ENCODE measurements at places on chromosomes 4 and X. TPM values are rescaled to one million over a fixed set of nuclear protein-coding genes. Genes with fewer than 3 reads are reported as not detected.

DNA sequence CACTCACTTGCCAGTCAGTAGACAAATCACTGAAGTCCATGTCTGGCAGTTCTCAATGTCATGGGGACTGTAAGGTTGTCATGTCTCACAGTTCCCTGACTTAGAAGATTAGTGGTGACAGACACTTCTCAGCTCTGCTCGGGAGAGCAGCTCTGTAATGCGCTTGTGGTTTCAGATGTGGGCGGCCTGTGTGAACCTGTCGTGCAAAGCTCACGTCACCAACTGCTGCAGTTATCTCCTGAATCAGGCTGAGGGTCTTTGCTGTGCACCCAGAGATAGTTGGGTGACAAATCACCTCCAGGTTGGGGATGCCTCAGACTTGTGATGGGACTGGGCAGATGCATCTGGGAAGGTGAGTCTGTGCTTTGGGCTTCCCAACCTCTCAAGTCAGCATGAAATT is at the start of gene IL9R:
IL9R (plus strand) TSS at position 261 of the 400 bp plus-strand sequence; CDS start at position 325, 64 bp downstream.
- no peak for DNase-seq

DNA sequence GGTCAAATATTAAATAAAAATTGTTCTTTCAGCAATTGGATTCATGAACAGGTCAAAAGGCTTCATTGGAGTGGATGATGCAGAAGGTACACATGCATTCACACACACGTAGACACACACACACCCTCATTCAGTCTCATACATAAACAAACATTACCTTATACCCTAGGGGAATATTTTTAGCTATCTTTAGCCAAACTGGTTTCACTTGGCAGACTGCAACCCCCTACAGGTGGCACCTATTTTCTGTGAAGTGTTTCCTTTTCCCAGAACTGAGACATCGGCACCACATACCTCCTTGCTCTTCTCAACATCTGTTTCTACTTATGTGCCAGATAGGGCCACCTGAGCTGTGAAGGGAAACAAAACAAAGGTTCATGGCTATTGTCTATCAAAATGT is 18.5 kb upstream of the KDR start:
- DNase-seq, result no peak

DNA sequence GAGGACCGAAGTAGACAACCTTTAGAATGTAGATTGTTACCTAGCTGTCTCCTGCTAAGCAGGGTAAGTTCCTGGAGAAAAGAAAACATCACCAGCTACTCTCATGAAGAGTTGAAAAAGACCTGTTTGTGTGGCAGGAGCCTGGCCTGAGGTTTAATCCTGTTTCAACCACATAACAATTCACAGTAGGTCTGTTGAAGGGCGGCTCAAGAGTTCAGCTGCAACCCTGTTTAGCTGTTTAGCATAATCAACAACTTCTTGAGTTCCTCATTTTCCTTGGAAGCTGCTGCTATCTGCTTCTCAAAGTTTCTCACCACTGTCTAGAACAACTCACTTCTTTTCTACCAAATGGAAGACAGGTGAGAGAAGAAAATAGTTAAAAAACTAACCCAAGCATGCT is 170.4 kb upstream of the TET2 start:
- no peak for DNase-seq

- no peak for DNase-seq
Observed at GRCh38 chr4:55661398-55662056, 25.4 kb upstream of the NMU start.

DNA sequence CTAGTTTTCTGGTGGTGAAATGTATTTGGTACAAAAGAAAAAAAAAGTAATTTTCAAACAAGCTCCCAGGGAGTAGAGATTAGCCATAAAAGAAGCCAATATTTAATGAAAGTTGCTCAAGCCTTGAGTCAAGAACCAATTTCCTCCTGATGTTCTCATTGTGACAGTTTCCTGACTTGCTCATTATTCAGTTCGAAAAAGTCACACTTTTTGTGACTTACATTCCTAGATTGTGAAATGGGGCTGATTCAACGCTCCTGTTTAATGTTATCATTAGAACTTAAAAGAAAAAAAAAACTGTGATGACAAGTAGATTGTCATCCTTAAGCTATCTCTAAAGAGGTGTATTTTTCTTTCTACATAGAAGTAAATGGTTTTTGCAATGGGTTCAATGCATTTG is 122.6 kb upstream of the BMPR1B start:
- no peak for DNase-seq

The RAB39B gene
- 0.19 TPM for total RNA-seq

The ZCCHC12 gene
- total RNA-seq, result 0.23 TPM

Measured in posterior vena cava (tissue), 2 donors.